Inflammatory macrophage treated with lipopolysaccharide for 1 hour (primary cell): ENCODE measurements at places on chromosomes 13 and 19.

DNA sequence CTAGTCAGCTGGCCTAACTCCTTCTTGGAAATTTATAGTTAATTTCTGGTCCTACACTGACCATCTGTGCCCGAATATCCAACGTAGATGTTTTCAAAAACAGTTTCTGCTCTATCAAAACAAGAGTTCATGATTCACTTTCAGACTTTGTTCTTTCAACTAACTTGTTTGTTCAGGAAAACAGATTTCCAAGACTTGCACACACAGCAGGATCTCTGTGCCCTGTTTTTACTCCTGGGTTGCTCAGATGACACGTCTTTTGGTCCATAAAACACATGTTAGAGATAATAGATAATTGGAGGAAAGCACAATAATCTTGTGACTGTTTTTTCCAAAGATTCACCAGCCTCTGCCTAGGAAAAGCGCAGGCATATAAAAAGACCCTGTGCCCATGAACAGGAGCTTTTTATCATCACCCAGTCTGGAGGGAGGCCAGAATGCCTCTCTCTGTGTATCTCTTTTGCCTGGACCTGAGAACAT lies 218.0 kb downstream of the IRS2 start:
- no peak for DNase-seq

DNA sequence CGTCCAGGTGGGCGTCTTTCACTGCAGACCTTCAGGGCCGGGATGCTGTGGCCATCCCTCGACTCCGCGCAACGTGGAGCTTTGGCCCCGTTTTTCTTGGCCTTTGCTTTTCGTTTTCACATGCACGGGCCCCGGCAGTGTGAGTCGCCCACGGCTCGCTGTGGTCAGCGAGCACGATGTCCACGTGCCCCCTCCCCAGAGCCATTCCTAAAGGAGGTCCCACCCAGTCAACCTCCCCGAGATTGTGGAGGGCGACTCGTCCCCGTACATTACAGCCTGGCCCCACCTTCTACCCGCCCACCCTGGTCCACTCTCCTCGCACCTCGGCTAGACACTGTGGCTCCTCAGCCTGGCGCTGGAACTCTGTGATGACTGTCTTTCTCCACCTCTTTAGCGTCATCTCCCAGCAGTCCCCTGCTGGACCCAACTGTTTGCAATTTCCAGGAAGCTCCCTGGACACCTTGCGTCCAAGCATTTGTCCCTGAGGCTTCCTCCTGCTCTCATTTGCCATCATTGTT lies 405 bp downstream of the ZNF446 start:
- DNase-seq = no peak

GRCh38 chr19:17942582-17943273 lies 9.9 kb downstream of the CCDC124 start:
- DNase-seq = no peak

DNA sequence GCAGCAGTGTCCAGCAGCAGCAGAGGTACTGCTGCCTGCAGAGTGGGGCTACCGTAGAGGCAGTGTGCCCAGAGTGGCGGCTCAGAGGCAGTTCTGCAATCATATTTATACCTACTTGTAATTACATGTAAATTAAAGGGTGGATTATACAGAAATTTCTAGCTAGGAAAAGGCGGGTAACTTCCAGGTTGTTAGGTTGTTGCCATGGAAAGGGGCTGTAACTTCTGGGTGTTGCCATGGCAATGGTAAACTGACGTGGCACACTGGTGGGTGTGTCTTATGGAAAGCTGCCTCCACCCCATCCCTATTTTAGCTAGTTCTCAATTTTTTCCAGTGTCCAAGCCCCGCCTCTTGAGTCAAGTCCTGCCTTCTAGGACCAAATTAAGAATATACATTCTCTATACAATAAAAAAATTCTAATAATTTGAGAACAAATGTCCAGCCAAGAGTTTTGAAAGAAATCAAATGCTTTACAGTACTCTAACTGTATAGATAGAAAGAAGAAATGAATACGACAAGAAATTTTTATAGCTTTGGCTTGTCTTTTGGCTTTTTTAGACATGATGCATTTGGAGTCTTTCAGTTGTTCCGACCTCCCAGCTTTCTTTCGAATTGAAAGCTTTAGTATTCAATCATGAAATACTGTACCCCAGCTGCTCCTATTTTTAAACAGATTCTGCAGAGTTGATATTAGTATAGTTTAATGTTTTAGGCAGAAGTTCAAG lies 816.6 kb downstream of the DIAPH3 start:
- no peak for DNase-seq

- DNase-seq = no peak
These were observed 316.2 kb downstream of the MTUS2 start for GRCh38 chr13:29136341-29136740.

DNA sequence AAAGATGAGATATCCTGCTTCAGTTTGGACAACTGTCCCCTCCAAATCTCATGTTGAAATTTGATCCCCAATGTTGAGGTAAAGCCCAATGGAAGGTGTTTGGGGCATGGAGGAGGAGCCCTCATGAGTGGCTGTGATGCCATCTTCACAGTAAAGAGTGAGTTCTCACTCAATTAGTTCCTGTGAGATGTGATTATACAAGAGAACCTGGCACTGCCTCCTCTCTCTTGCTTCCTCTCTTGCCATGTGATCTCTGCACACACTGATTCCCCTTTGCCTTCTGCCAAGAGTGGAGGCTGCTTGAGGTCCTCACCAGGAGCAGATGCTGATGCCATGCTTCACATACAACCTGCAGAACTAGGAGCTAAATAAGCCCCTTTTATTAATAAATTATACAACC lies 86.9 kb downstream of the HSPH1 start:
- DNase-seq = no peak

GRCh38 chr13:23898101-23898500 lies 799 bp upstream of the C1QTNF9B start:
- DNase-seq = no peak

DNA sequence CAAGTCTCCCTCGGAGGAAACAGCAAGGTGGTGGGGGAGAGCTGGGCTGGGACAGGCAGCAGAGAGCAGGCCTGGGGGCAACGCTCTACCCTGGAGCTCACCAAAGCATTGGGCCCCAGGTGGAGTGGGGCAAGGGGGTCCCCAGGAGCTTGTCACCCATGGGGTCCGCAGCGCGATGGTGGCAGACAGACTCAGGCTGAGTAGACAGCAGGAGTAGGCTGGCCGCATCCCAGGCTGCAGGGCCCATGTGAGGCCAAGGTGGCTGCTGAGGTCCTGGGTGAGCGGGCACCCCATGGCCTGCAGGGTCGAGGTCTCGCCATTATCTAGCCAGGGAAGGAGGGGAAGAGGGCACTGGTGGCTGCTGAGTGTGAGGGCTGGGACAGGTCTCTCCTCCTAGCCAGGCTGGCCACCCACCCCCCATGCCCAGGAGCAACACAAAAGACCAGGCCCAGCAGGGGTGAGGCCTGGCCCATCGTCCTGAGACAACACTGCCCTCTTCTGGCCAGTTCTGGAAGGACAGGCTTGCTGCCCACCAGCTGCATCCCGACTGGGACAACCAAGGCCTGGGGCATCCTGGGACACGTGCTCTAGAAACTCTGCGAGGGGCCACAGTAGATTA lies 33.1 kb downstream of the CEBPG start:
- DNase-seq = peak; percentile 27

GRCh38 chr13:28094306-28094705 lies 6.1 kb downstream of the FLT3 start:
- no peak for DNase-seq

DNA sequence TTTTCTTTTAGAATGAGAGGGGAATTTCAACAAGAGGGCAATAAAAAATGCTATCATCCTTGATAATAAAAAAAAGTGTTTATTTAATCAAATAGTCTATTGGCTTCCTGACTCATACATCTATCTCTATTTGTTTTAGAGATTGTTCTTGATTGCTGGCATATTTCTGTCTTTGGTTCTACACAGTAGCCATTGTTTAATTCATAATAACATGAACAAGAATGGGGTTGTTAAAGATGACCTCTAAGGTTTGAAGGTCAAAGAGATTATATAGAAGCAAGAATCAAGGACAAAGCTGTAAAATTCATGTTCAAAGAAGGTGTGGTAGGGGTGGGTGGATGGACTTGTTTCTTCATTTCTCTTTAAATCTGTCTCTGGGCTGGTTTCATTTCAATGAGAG lies 166.0 kb upstream of the KLF12 start:
- no peak for DNase-seq
